Tibial nerve (tissue), 4 donors: ENCODE measurements at places on chromosomes 2 and 18. TPM values are rescaled to one million over a fixed set of nuclear protein-coding genes. Genes with fewer than 3 reads are reported as not detected.

The SH2D6 gene
- not detected for total RNA-seq

The DAW1 gene
- total RNA-seq = 0.59 TPM

The DES gene
- total RNA-seq = 20.8 TPM

The ZNF521 gene
- 35.0 TPM for total RNA-seq

The LIMS3 gene
- 8.5 TPM for total RNA-seq

The TRIM54 gene
- 0.21 TPM for total RNA-seq

The CYP1B1 gene
- 242 TPM for total RNA-seq

The OTOS gene
- not detected for total RNA-seq

The REG3G gene
- total RNA-seq = not detected

The SETBP1 gene
- total RNA-seq = 28.5 TPM

The POLR1B gene
- total RNA-seq = 10.3 TPM
